ENCODE measurements at places on chromosomes 2 and 18.

DNA sequence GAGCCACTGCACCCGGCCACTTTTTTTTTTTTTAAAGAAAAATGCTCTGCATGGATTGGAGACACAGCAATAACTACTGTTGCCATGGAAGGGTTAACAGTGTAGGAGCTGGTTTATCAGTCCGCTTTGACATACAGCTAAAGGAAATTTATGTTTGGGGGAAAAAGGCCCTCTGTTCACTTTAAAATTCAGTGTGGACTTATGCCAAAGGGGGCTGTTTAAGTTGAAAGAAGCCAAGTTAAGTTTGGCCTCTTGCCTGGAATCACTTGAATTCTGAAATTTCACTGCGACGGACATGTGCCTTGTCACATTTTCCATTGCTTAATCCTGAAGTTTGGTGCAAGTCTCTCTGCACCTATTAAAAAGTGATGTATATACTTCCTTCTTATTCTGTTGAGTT, 3.1 kb downstream of the KCNE4 start:
- no peak for DNase-seq

- no peak for DNase-seq
Observed at GRCh38 chr18:55953326-55953725, 365.3 kb upstream of the TCF4 start.

- no peak for DNase-seq
Observed at GRCh38 chr2:10085043-10085667, 4.9 kb upstream of the CYS1 start.

- DNase-seq = no peak
Observed at GRCh38 chr2:102437122-102437521, 14.2 kb downstream of the IL18RAP start.

DNA sequence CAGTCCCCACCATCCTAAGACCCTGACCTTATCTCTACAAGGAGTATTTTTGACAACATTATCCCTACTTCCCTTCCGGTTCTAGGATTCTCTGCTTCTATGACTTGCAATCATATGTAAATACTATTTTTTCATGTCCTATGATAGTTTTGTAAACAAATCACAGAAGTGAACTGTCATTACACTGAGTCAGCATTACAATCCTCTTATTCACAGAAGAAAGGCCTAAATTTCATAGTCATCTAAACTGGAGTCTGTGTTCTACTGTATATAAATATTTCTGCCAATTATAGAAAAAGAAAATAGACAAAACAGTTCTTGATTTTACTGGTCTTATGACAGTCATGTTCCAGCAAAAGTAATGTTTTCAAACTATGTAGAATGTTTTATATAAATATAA, 265.1 kb downstream of the NCKAP5 start:
- DNase-seq = no peak

DNA sequence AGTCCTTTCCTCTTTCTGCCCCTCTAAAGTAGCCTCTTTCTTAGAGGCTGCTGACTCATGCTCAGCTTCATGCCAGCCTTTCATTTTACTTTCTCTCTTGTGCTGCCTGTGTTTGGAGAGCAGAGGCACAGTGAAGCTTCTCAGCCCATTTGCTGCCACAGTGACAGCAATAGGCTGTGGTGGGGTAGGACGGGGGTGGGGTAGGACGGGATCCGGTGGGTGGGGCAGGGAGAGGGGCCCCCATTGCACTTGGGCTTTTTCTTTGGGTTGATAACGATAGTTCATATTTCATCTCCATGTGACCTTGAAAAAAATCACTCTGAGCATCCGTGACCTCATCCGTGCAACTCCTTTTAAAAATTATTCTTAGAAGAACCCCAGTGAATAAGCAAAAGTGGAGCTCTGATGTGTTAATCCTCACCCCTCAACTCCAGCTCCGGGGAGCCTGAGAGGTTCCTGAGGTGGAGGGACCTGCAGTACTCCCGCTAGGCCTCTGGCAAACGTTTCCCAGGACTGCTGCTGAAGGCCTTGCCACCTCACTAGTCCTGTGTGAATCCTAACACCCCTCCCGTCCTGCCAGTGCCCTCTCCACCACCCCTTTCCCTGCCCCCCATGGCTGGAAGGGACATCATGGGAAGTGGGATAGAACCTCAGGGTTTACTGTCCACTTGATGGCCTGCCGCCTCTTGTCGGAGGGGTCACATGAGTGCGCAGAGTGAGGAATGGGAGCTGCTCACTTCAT, 70.8 kb downstream of the INPP4A start:
- no peak for DNase-seq

DNA sequence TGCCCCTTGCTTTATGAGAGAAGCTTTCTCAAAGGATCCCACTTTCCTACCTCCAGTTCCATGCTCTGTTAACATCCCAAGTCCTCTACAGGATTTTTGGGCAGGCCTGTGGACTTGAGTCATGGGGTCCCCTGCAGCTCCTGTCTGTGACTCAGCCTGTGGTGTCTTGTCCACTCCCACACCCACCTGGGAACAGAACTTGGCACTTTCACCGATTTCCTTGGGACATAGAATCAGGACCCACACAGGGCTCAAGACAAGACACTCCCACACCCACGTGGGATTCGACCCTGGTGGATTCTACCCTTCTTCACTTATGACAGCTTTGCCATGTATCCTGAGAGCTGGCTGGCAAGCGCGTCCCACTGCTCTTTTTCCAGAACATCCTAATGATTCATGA, 30.7 kb upstream of the HDAC4 start:
- no peak for DNase-seq

- no peak for DNase-seq
Observed at GRCh38 chr2:173909846-173910245, 55.3 kb downstream of the SP3 start.

GRCh38 chr2:120388222-120389035, 42.5 kb downstream of the INHBB start:
- no peak for DNase-seq

GRCh38 chr2:168611896-168612650, 156.0 kb downstream of the CERS6 start:
- DNase-seq = no peak

GRCh38 chr2:108607706-108608301, 73.5 kb downstream of the LIMS1 start:
- no peak for DNase-seq

- no peak for DNase-seq
Observed at GRCh38 chr2:158045362-158045761, 56.3 kb upstream of the UPP2 start.

- no peak for DNase-seq
Observed at GRCh38 chr2:43169099-43169945, 57.1 kb downstream of the ZFP36L2 start.
